ENCODE measurements at places on chromosomes 7 and 10.
A peak's percentile ranks its signal among the peaks of the same experiment; 100 is the strongest.

GRCh38 chr7:149764481-149765398 lies 8.6 kb downstream of the ZNF467 start:
- peak; percentile 49 for DNase-seq

- DNase-seq = no peak
Measured at GRCh38 chr7:573269-573932, 53.8 kb upstream of the PDGFA start.

DNA sequence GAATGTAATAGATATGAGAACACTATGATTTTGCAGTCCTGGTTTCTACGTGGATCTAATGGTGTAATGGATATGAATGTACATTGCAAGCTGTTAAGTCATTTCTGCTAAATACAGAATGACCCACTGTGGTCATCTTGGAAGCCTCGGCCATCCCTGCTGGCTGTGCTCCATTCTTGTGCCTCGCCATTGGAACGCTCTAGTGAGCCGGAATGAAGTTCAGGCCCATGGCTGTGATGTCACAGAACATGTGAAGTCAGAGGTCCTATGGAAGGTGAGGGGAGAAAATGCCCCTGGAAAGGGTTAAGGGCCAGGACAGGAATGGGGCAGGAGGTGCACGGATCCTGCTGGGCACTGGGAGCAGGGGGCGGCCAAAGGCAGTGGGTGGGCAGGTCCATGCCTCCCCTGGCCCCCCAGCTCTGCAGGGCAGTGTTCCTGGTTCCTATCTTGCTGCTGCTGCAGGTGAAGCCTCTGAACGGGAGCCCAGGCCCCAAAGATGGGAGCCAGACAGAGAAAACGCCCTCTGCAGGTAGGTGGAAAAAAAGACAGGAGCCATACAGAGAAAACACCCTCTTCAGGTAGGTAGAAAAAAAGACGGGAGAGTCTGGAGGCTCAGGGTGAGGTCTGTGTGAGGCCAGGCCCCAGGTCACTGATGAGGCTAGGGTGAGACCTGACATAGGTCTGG lies at the start of gene LLCFC1:
TSS of gene LLCFC1 (plus strand) at position 259 of the 685 bp plus-strand sequence. CDS start at position 397, 138 bp downstream.
- no peak for DNase-seq

DNA sequence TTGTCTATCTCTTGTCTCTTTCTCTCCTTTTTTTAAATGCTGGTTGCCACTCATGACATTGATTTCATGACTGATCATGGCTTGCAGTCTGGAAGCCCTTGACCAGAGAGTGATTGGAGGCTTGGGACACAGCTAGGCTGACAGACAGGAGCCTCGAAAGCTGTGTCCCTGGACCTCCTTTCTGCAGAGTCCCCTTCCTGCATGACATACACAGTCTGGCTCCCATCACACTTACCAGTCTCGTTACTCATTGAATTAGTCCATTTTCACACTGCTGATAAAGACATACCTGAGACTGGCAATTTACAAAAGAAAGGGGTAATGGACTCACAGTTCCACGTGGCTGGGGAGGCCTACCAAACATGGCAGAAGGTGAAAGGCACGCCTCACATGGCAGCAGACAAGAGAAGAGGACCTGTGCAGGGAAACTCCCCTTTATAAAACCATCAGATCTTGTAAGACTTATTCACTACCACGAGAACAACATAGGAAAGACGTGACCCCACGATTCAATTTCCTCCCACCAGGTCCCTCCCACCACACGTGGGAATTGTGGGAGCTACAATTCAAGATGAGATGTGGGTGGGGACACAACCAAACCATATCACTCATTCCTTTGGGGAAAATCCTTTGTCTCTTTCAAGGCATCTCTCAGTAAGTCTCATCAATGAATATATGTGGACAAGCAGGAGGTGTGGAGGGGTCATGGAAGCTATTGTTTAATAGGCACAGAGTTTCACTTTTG lies 102.3 kb downstream of the TBXAS1 start:
- no peak for DNase-seq

- DNase-seq = no peak
Measured at GRCh38 chr7:130218806-130219620, 11.4 kb downstream of the SSMEM1 start.

DNA sequence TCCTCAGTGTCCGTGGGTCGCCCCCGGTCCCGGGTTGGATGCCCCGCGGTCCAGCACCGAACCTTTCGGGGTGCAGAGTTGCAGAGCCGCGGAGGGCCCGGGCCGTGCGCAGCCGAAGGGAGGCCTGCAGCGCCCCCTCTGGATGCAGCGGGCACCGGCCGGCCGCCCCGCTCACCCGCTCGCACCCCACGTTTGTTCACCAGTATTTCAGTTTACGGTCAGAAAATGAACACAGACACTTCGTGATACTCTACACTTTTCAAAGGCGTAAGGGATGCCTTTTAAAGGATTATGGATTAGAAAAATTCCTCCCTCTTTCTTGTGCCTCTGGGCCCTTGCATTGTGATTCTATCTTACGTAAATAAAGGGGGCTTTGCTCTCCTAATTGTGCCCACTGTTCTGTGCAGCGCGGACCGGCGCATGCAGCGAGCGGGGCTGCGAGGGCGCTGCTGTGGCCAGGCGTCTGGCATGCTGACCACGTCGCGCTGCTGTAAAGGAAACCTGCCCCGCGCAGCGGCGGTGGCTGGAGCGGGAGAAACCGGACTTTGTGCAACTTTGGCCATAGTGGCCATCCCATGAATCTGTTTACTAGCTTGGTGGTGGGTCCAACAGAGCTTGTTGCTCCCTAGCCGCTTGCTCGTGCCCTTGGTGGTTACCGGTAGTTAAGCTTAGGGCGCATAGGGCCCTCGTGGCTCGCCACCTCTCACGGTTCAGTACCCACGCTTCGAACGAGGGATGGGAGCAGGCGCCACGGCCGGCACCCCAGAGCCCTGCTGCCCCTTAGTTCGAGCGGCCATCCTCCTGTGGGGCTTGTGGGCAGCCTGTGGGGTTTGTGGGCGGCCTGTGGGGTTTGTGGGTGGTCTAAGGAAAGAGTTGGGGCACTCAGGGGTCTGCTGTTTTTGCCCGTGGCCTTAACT lies 739 bp upstream of the MEST start:
- peak; percentile 34 for DNase-seq

DNA sequence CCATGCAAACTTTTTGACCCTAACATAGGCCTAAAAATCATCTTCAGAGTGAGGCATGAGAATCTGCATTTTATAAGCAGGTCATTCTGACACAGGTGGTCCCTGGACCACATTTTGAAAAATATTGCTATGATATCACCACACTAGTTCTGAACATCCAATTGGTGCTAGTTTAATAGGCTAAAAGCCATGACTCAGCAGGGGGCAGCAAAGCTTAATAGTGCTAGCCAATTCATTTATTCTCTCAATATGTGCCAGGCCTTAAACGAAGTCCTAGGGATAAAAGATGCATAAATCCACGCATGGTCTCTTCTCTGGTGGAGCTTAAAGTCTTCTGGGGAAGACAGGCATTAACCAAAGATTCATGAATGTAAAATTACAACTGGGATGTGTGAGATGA lies 10.2 kb upstream of the SLC25A28 start:
- DNase-seq = no peak

DNA sequence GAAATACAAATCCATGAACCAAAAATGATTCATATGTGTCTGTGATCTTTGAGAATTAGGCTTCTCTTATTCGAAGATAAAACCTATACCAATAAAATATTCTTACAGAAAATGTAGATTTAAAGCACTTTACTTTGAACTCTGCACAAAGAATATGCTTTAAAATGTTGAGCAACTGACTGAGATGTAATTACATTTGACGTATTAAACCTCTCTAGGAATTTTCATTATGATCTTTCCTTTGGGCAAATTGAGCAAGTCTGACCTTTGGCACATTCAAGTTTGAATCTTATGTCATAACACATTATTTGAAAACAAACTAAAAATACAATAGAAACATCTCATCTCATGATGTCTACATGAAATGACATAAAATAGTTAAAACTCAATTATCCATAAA lies 69.2 kb upstream of the AHR start:
- DNase-seq = no peak

GRCh38 chr7:31418928-31419327 lies 78.4 kb upstream of the NEUROD6 start:
- DNase-seq = no peak

GRCh38 chr10:126663328-126663727 lies 7.2 kb downstream of the C10orf90 start:
- DNase-seq = no peak

GRCh38 chr10:77226452-77226851 lies 411.2 kb downstream of the KCNMA1 start:
- no peak for DNase-seq

DNA sequence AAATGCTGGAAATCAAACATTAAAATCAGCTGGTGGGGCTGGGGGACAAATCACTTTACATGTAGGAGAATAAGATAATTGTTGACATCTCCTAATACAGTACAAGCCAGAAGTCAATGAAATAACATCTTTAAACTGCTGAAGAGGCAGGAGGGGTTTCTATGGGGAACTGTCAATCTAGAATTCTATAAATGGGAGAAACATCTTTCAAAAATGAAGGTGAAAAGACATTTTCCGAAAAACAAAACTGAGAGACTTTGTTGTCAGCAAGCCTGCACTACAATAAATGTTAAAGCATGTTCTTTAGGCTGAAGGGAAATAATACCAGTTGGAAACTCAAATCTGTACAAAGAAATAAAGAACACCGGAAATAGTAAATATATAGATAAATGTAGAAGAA lies 17.3 kb upstream of the MSRB2 start:
- DNase-seq = no peak

DNA sequence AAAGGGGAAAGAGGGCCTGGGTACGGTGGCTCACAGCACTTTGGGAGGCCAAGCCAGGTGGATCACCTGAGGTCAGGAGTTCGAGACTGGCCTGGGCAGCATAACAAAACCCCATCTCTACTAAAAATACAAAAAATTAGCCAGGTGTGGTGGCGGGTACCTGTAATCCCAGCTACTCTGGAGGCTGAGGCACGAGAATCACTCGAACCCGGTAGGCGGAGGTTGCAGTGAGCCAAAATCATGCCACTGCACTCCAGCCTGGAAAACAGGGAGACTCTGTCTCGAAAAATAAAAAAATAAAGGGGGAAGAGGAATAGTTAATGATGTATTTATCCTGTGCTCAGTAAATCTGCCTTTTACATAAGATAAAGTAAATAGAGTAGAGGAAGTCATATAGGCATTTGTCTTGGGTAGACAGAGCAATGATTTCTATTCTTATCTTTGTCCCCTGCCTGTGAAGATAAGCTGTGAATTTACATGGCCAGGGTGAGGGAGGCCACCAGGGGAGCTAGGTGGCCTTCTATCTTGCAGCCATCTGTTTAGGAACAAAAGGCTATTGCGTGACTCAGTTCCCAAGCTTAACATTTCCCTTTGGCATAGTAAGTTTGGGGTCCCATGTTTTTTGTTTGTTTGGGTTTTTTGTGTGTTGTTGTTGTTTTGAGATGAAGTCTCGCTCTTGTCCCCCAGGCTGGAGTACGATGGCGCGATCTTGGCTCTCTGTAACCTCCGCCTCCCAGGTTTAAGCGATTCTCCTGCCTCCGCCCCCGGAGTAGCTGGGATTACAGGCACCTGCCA lies 73.2 kb upstream of the GTF2I start:
- DNase-seq = no peak

DNA sequence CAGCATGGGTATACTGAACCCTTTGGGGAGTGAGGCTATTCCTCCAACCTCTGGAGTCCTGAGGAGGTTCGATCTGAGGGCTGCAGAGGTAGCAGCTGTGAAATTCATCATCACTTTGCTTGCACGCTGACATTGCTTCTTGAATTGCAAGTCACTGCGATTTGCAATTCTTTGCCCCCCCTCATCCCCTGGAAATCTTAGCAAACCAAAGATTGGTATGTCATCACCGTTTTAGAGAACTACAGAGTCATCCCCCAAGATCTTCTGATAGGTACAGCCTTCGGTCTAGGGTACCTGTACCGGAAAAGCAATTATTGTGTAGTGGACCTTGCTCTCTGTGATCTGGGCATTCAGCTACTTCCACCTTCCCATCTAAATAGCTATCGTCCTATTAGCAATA lies 192.6 kb downstream of the KLF6 start:
- DNase-seq = no peak

GRCh38 chr10:113982296-113982695 lies 61.4 kb upstream of the ADRB1 start:
- no peak for DNase-seq

GRCh38 chr7:148306759-148307158 lies 283.8 kb upstream of the C7orf33 start:
- no peak for DNase-seq

GRCh38 chr7:93115796-93116195 lies 2.0 kb downstream of the SAMD9 start:
- no peak for DNase-seq

- DNase-seq = no peak
Measured at GRCh38 chr10:101123085-101123814, 7.8 kb upstream of the TLX1 start.

DNA sequence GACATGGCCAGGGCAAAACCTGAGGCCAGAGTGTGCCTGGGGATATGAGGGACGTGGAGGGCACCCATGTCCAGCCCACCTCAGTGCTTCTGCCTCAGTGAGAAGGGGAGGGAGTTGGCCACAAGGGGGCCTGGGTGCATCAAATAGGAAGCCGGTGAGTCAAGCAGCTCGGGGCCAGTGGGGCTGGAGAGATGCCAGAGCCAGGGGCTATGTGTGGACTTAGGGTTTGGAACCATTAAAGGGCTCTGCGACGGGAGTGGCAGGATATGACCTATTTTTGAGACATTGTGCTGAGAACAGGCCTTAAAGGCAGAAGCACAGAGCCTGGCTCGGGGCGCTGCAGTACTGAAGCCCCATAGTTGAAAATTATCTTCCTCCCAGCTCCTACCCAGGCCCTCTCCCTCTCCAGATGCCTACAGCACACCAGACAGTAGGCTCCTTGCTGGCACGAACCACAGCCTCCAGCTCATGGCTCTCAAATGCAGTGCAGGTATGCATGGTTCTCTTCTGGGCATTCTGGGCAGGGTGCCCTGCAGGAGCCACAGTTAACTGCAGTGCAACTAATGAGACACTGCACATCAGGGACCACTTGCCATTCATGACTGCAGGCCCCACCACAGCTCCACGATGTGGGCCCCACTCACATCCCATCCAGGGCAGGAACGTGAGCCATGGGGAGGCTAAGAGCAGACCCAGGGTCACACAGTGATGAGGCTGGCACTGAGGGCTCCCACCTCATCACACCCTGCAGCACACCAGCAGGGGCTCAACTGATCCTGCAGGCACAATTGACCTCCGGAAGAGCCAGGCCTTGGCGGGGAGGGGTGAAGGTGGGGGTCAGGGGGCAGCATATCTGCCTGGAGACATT lies 7.2 kb upstream of the PGAM2 start:
- no peak for DNase-seq

DNA sequence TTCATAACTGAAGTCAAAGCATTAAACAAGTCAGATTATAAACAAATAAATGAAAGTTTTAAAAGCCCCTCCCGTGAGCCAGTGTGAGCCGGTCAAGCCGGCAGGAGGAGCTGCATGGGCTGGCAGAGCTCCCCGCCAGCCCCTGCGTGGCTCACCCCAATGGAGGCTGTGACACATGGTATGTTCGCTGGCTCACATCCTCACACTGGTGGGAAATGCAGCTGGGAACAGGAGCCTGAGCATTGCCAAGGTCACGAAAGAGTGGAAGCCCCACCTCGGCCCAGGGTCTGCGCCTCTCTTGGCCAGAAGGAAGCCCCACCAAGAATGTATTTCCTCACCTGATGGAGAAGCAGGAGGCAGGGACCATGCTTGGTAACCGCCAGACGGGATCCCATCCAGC lies 261.7 kb upstream of the TCERG1L start:
- peak; percentile 2 for DNase-seq
